ENCODE measurements at places on chromosomes 4 and X.

DNA sequence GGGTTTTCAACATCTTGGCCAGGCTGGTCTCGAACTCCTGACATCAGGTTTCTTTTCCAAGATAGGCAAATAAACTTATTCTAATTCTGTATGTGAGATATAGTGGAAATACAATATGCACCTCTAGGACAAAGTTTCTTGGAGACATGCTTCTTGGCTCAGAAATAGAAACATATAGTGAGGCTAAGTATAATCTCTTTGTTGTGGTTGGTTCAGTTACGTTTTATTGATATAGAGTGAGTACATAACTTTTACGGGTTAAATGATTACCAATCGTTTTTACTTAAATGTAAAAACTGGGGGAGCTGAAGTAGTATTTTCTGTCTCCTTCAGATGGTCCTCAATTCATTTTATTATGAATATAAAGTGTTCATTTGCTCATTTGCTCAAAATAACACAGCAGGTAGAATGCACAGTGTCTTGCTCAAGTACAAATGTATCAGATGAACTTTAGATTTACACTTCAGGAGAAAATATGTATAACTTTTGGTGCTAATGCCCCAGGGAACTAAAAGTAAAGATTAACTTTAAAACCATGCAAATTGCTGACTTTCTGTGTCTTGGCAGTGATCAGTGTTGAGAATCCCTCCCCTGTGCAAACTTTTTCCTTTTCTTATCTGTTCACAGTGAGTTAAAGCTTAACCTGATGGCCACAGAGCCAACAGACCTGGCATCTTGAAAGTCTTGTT is 77.6 kb downstream of the AFF1 start:
- no peak for DNase-seq

DNA sequence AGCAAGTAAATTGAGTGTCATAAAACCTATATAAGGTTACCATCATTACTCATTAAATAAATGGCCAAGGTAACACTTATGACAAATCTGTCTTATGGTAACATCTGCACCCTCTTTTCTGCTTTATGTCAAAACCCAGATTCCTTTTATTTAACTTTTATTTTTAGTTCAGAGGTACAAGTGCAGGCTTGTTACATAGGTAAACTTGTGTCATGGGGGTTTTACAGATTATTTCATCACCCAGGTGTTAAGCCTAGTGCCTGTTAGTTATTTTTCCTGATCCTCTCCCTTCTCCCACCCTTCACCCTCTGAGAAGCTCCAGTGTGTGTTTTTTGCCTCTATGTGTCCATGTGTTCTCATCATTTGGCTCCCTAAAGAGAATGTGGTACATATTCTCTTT is 930.7 kb downstream of the CCSER1 start:
- peak; percentile 74 for DNase-seq

DNA sequence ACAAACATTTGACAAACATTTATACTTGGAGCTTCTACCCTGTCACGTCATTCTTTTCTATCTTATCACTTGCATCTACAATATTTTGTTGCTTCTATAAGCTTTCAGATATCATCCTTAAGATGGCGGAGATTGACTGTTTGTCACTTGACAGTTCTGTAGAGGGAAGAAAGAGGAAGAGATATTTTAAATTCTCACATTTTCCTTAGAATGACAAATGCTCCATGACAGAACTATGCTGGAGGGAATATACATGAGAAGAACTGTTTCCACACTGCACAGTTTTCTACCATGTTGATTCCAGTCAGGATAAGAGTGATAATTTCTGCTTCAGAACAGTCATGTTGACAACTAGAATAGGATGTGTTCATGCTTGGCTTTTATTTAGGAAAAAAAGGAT is 29.7 kb downstream of the FAM133A start:
- DNase-seq, result no peak

- DNase-seq, result no peak
Observed at GRCh38 chr4:102858828-102859464, 9.8 kb upstream of the CISD2 start.
